ENCODE measurements at places on chromosomes 1 and 21. TPM values are rescaled to one million over a fixed set of nuclear protein-coding genes. Genes with fewer than 3 reads are reported as not detected.

The AK5 gene
- total RNA-seq = not detected

- no peak for DNase-seq
Measured at GRCh38 chr1:30778154-30778978, 20.8 kb upstream of the LAPTM5 start.

DNA sequence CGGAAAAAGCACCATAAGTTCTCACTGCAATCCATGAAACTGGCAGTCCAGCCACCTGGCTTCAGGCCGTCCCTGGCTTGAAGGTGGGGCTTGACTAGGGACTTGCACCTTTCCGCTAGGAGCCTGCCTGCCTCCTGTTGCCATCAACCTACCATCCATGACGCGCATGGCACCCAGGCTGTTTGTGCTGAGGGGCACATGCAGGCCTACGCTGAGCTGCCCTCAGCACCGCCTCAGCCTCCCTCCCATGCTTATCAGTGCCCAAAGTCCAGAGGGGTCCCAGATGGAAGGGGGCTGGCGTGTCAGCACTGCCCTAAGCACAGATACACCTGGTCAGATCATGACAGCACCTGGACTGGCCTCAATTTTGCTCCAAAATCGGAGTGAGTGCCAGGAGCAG is 190.2 kb upstream of the LYPLAL1 start:
- DNase-seq = no peak

- DNase-seq = no peak
Measured at GRCh38 chr1:13600762-13601453, 17.3 kb downstream of the PDPN start.

DNA sequence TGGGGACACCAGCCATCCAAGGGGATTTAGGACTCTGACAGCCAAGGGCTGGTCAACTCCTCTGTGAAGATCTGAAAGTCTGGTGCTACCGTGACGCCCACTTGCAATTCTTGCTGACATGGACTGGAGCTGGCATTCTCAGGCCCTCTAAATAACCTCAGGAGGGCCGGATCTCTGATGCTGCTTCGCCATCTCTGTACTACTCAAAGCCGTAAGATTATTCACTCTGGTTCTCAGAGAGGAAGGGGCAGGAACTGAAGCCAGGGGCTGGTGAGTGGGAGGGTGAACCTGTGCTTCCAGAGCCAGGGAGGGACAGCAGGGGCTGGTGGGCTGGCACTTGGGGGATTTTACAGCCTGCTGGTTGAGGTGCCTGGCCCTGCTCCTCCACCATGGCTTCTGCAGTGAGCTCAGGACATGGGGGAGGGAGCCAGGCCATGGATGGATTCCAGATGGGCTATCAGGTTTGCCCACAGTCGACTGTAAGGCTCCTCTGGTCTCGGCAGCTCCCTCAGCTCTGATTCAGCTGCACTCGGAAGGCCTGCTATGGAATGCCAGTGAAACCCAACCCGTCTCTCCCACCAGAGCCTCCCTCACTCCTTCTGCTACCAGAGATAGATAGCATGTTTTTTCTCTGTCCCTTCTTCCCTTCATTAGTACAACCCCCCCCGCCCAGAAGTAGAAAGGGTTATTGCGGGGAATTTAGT is 84.5 kb downstream of the PLXNA2 start:
- no peak for DNase-seq

- DNase-seq = peak; percentile 34
Measured at GRCh38 chr1:117051224-117052064, 8.7 kb upstream of the TTF2 start.

DNA sequence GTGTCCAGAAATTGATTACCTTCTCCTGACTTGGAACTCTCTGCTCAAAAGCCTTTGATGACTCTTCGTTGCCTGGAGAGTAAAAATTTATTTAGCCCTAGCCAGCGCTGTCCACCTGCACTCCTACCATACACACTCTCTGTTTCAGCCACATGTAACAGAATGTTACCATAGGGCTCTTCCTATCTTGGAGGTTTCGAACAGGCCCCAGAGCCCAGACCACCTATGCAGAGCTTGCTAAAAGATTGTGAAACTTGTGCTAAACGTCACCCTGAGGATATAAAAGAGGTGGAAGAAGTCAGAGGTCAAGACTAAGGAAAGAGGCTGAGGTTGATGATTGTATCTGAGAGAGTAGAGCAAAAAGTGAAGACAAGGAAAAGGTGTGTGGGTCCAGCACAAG is 237.0 kb upstream of the HOOK1 start:
- no peak for DNase-seq

The HCRTR1 gene
- total RNA-seq = not detected

The ECM1 gene
- 1.0 TPM for total RNA-seq

GRCh38 chr1:45925728-45926287 is 122.4 kb downstream of the MAST2 start:
- DNase-seq = peak; percentile 24

The PADI3 gene
- total RNA-seq = not detected

- no peak for DNase-seq
Measured at GRCh38 chr1:59249396-59250137, 47.3 kb upstream of the FGGY start.

GRCh38 chr1:6519935-6520671 is 28.6 kb upstream of the PLEKHG5 start:
- no peak for DNase-seq

DNA sequence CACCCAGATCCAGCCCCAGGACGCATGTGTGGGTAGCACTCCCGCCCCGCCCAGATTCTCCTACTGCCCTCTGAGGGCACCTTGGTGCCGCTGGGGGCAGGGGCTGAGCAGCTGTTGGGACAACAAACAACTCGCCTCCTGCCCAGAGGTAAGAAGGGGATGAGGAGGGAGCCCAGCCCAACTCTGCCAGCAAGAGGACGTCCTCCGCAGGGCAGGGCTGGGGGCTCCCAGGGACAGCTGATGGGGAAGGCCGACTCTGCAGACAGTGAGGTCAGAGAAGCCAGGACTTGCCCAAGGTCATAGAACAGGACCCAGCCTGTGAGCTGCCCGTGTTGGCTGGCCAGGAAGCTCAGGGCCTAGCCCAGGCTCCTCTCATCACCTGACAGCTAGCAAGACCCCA is 18.8 kb downstream of the RAP1GAP start:
- no peak for DNase-seq

DNA sequence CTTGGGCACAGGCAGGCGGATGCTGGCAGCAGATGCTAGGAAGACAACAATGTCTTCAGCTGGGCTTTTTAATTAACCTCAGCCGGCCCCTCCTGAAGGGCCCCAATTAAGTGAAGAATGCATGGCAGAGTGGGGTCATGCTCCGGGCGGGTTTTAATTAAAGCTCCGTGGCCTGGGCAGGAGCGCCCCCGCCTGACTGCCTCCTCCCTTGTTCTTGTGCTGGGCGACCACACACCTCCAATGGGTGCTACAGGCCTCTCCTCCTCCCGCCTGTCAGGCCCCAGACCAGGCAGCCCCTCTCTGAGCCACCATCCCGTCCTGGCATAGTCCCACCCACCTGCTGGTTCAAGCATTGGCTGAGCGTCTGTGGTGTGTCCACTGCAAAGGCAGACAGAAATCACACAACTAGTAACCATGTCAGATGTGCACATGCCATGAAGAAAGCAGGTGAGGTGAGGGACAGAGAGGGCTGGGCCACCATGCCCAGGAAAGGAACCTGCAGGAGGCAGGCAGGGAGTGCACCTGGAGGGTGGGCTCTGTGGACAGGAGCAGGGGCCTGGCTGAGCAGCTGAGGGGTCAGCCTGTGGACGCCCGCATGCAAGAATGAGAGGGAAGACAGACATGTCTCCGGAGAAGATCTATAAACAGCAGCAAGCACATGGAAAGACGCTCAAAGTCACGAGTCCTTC is 8.5 kb upstream of the ARF1 start:
- DNase-seq = no peak

DNA sequence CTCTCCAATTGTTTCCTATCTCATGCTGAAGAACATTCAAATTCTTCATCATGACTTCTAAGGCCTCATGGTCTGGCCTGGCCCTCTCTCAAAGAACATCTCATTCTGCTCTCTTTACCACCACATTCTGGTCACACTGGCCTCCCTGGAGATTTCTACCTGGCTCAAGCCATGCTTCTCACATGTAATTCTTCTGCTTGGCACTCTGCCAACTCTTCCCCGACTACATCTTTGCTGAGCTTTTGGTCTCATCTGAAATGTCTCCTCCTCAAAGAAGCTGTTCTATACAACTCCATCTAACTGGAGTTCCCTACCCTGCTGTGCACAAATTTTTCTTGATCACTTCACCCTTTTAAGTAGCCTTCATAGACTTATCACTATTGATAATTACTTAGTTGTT is 1.4 kb upstream of the TBX19 start:
- DNase-seq = no peak

DNA sequence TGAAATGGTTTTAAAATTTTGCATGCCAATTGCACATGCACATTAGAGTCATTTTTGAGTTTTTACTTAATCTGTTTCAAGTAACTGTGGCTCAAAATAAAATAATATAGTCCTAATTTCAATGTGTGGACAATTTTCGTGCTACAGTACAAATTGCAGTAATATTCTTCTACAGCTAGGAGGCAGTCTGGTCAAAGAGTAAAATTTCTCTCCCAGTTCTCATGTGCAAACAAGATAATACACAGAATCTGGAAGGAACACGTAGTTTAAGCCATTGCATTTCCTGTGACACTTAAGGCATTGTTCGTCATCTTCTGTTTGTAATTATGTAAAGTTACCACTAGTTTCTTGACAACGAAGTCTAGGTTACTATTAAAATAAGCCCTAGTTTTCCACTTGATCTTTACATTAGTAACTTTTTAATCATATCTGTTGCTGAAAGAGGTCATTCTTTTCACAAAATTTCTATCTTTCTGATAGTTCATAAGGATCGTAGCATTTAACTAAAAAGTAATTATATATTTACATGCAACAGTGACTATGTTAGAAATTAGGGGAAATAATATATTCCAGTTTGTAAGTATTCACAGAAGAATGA is 28.9 kb downstream of the ODR4 start:
- DNase-seq = no peak

GRCh38 chr1:28290851-28291250 is 31.5 kb downstream of the SESN2 start:
- no peak for DNase-seq

GRCh38 chr1:30302858-30303257 is 420.5 kb downstream of the MATN1 start:
- DNase-seq = no peak

The MAN1C1 gene
- 0.19 TPM for total RNA-seq

- peak; percentile 12 for DNase-seq
Measured at GRCh38 chr1:93304716-93305138, 41.0 kb upstream of the DR1 start.

DNA sequence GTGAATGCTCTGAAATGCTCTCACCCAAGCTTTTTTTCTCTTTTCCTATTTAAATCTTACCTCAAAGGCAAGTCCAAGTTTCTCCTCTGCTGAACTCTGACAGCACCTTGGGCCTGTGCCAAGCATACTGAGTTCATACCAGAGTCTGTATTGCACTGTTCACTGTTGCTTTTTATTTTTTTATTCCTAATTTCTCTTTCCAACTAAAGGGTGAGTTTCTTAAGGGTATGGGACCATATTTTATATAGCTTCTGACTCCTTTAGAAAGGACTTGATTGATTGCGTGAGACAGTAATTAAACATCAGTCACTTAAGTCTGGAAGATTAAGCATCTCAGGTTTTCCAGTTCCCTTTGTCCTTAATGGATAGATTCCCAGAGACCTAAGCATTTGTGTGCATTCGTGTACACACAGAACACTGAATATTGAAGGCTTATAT is 69.9 kb downstream of the CACHD1 start:
- no peak for DNase-seq

The HEYL gene
- total RNA-seq = not detected

GRCh38 chr1:23352096-23352695 is 8.1 kb upstream of the HNRNPR start:
- DNase-seq = no peak

- DNase-seq = no peak
Measured at GRCh38 chr1:61171974-61172373, 89.6 kb downstream of the NFIA start.

Measured in GM12878 (cell line).